T-helper 9 cell (primary cell): ENCODE measurements at places on chromosomes 5 and 9.
A peak's percentile ranks its signal among the peaks of the same experiment; 100 is the strongest.

DNA sequence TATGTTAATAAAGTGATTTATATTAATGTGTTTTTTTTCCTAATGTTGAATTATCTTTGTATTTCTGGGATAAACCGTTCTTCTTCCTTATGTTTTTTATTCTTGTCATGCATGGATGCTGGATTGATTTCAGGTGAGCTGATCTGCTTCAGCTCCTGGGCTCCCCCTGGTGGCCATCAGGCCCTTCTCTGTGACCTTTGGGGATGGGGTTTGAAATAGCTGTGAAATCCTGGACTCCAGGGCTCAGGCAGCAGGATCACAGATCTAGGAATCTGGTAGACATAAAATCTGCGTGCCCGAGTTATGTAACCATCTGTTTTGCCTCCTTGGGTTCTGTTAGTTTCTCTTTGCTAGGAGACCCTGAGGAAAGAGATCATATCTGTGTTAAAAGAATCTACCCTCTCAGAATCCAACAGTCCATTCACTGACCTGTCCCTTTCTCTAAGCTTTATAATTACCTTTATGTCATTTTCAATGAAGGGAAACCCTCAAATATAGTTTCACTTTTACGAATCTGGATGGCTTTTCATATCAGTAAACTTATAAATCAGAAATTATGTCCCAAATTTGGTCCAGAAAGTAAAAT lies 12.2 kb upstream of the OR13J1 start:
- peak; percentile 84 for DNase-seq

- DNase-seq = peak; percentile 8
Measured at GRCh38 chr9:137672907-137673791, 54.3 kb downstream of the EHMT1 start.

- DNase-seq = no peak
Measured at GRCh38 chr5:181047288-181047687, 7.2 kb downstream of the BTNL9 start.

GRCh38 chr5:32319926-32320543 lies 7.3 kb upstream of the MTMR12 start:
- no peak for DNase-seq

DNA sequence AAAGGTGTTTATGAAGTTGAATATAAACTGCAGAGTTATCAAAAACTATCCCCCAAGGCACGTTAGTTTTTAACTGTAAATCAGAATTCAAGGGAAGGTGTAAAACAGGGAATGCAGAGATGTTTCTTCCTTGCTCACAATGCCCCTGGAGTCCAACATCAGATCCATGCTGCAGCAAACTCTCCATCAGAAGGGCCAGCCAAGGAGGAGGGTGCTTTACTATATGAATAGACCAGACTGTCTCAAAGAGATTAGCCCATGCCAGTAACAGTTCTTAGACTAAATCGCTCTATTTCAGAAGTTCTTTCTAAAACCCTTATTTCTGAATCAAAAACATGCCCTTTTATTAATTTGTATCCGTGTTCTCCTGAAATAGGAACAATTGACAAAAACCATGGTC lies 362.8 kb upstream of the RPS23 start:
- no peak for DNase-seq

- DNase-seq = no peak
Measured at GRCh38 chr5:117999939-118000549, 988.3 kb downstream of the DTWD2 start.

GRCh38 chr5:115372146-115372545 lies 75.7 kb upstream of the CCDC112 start:
- no peak for DNase-seq

DNA sequence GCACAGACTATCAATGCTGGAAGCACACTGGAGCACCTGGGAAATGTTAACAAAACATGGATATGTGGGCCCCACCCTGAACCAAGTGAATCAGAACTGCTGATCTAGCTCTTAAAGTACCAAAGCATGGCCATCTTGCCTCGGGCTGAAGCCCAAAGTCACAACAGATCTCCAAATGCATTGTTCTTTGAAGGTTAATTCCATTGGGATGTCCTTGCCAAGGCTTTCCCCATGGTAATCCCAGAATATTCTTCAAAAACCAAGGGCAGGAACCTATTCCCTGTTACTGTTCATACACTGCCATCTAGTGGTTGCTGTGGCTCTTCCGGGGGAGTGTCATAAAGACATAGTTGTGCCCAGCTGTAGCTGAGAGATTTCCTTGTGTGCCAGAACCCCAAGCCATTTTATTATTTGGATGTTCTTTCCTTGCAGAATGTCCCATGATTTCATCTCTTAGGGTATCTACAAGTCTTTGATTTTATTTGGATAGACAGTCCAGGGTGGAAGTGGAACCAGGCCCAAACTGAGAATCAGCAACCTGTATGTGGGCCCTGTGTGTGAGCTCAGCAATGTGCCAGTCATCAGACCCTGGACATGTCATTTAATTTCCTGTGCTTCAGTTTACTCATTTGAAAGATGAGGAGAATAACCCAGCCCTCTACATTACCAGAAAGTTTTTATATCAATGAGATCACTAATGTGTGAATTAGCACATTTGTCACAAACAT lies 290.0 kb downstream of the ACTL7B start:
- no peak for DNase-seq

DNA sequence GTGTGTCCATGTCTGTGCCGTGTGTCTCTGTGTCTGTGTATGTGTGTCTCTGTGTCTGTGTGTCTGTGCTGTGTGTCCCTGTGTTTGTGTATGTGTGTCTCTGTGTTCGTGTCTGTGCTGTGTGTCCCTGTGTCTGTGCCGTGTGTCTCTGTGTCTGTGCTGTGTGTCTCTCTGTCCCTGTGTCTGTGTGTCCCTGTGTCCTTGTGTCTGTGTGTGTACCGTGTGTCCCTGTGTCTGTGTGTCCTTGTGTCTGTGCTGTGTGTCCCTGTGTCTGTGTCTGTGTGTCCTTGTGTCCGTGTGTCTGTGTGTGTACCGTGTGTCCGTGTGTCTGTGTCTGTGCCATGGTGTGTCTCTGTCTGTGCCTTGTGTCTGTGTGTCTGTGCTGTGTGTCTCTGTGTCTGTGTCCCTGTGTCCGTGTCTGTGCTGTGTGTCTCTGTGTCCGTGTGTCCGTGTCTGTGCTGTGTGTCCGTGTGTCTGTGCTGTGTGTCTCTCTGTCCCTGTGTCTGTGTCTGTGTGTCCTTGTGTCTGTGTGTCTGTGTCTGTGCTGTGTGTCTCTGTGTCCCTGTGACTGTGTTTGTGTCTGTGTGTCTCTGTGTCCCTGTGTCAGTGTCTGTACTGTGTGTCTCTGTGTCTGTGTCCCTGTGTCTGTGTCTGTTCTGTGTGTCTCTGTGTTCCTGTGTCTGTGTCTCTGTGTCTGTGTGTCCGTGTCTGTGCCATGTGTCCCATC lies 23.2 kb downstream of the CACNA1B start:
- DNase-seq = no peak

DNA sequence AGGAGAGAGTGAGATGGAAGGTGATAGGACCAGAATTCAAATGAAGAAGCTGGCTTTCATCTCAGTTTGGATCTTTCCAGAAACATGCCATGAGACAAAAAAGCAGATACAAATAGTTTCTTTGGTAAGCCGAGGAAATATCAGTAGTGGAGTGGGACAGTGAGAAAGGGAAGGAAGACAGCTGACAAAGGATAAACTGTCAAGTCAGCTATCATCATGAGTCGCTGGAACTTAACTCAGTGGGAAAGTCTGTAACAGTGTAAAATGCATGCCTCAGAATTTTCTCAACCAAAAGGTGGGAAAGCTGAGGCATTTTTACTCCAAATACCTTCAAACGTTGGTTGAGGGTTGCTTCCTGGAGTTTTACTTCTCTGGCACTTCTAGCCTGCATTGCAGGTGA lies 129.8 kb downstream of the PLPPR1 start:
- no peak for DNase-seq

DNA sequence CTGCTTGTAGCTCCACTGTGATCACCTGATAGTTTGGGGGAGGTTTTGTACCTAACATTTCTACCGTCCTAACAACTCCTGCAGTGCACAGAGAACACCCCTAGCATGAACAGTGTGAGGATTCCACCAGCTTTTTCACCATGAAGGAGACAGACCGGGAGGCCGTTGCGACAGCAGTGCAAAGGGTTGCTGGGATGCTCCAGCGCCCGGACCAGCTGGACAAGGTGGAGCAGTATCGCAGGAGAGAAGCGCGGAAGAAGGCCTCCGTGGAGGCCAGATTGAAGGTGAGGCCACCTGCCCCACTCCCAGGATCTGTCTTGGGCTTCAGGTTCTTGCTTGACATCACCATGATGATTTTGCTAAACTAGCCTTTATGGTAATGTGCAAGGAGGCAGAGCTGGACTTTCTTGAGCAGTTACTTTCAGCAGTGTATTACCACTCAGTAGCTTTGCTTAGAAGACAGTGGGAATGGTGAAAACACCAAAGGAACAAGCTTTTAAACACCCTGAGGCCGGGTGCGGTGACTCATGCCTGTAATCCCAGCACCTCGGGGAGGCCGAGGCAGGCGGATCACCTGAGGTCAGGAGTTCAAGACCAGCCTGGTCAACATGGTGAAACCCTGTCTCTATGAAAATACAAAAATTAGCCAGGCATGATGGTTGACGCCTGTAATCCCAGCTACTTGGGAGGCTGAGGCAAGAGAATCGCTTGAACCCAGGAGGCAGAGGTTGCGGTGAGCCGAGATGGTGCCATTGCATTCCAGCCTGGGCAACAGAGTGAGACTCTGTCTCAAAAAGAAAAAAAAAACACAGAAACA lies 3.3 kb downstream of the EXOC3 start:
- no peak for DNase-seq

- DNase-seq = no peak
Measured at GRCh38 chr9:7536310-7536939, 263.2 kb downstream of the DMAC1 start.

DNA sequence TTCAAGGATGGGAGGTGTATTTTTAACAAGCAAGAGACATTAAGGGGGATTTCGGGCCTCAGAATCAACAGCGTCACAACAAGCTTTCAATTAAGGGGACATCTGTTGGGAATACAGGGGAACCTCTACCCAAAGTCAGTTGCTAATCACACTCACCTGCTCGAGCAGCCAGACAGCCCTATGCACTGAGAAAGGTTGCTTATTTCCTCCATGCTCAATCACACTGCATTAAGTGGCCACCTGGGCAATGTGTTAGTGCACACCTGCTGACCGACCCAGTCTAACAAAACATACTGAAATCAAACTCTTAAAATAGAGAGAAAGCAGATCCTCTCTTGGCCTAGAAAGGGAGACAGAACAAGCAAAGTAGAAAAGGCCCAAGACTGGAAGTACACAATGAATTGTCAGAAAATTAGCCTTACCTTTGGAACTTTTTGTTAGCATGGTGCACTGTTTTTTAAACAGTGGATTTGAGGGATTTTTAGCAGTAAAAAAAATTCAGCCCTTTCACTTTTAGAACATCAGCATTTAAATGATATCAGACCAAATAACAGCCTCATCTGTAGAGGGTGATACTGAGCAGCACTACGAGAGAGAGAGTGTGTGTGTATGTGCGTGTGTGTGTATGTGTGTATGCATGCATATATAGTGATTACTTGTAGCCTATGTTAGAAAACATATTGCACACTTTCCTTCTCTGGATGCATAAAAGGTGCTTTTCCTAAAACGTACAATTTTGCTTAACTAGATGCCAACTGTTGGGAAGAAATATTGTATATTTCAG lies 1118.6 kb upstream of the DMAC1 start:
- DNase-seq = no peak

DNA sequence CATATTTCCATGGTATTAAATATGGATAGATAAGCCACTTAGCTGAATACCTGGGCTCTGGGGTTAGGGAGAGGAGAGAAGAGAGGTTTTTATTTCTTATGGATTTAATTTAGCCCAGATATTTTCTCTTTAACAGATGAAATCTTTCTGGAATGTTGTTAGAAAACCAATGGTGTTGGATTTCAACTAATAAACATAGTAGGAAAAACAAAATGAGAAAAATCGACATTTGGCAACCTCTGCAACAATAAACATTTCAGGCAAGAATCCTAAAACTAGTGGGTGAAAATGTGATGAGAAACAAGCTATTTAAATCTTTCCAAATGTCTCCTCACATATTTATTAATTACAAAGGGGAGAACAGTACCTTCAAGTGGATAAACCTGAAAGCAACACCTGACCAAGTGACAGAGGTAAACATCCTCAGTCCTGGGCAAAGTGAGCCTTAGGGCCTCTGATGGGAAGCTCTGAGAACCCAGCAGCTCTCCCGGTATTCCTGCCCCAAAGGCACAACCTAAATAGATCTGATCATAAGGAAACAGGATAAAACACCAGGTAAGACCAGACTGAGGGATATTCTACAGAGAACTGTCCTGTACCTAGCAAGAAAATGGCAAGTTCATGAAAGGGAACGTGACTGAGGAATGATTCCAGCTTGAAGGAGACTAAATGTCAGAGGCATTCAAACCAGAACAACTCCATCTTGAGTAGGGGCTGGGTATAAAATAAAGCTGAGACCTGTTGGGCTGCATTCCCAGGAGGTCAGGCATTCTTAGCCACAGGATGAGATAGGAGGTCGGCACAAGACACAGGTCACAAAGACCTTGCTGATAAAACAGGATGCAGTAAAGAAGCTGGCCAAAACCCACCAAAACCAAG lies 163.7 kb downstream of the ESM1 start:
- no peak for DNase-seq

GRCh38 chr5:117690612-117691011 lies 1116.0 kb upstream of the SEMA6A start:
- DNase-seq = no peak

DNA sequence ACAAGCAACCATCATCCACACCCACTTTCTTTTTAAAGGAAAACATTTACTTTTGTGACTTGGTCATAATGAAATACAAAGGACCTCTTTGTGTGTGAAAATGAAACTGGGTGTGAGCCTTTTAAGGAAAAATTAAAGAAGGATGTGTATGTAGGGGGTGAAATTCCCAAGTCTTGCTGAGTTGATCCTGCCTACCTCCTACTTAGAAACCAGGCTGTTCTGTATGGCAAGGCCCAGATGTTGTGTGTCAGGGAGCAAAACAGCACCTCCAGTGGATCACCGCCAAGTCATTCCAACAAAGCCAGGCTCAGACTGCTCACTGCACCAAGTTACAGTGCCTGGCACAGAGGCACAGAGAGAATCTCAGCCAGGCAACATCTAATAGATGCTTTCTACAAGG lies 198.5 kb upstream of the FBN2 start:
- no peak for DNase-seq

GRCh38 chr9:90825586-90825985 lies 24.0 kb downstream of the SYK start:
- DNase-seq = no peak

DNA sequence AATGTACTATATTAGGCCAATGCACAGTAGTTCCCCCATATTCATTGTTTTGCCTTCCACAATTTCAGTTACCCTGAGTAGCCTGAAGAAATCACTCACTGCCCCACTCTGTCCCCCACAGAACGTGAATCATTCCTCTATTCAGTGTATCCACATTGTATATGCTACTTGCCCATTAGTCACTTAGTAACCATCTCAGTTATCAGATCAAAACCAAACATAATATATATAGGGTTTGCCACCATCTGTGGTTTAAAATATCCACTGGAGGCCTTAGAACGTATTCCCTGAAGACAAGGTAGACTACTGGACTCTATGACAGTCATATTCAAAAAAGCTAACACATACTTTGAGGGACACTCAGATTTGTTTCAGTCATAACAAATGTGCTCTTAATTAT lies 465.7 kb upstream of the RGMB start:
- no peak for DNase-seq

- DNase-seq = no peak
Measured at GRCh38 chr9:5958273-5958672, 57.2 kb downstream of the RANBP6 start.

GRCh38 chr9:79685577-79685976 lies 113.8 kb downstream of the TLE4 start:
- DNase-seq = no peak
